Activated naive CD8-positive, alpha-beta T cell treated with anti-CD3 and anti-CD28 coated beads, Interleukin-2, amount 50 U/mL, for 16 hours (primary cell): ENCODE measurements at places on chromosomes 4 and X.

DNA sequence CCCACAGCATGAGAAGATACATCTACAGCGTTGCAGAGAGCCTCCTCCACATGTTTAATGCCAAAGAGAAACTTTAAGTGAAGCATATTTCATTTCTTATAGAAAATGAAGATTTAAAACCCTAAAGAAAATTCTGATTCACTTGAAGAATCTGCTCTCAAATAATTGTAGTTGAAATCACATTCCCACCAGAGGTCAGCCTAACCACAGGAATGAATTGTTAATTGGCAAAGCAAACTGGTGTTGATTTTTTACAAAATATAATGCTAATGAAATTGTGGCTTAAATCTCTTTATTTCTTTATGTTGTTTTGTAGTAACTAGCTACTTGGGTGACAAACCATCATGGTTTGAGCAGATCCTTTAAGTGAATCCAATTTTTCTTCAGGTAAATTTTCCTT lies 31.1 kb upstream of the WDR17 start:
- no peak for DNase-seq

GRCh38 chrX:16333453-16333852 lies 166.2 kb downstream of the MAGEB17 start:
- no peak for DNase-seq

GRCh38 chr4:56426273-56426672 lies 9.1 kb downstream of the PPAT start:
- DNase-seq, result no peak

DNA sequence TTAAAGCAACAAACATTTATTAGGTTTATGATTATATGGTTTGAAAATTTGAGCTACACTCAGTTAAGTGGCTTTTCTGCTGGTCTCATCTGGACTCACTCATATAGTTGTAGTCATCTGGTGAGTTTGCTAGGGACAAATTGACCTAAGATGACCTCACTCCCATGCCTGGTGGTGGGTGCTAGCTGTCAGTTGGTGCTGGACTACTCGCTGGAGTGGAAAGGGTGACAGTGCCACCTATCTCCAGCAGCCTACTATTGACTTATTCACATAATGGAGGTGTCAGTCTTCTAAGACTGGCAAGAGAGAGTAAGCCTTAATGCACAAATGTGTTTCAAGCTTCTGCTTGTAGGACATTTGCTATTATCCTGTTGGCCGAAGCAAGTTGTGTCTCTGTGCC lies 88.2 kb downstream of the TASL start:
- no peak for DNase-seq

GRCh38 chrX:31007321-31007720 lies 64.5 kb downstream of the FTHL17 start:
- DNase-seq, result no peak
